ENCODE measurements at places on chromosomes 16 and 17.
A peak's percentile ranks its signal among the peaks of the same experiment; 100 is the strongest.

GRCh38 chr16:13835935-13836730 lies 83.8 kb upstream of the ERCC4 start:
- no peak for DNase-seq

DNA sequence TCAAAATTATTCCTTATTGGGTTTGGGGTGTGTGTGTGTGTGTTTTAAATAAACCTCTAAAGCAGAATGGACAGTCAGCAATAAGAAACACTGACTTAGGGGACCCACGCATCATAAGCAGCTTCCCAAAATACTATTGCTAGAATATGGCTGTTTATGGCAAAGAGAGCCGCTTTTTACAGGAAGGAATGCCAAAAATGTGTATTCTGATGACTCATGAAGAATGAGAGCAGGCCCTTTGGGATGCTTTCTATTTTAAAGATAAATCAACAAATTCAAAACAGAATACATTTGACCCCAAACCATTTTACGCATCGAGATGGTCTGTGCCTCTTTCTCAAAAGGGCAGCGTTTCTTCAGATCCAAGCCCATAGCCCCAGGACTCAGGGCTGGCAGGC lies 37.5 kb downstream of the ARHGAP17 start:
- DNase-seq: no peak

- no peak for DNase-seq
Measured at GRCh38 chr17:45743626-45744326, 40.3 kb upstream of the CRHR1 start.

GRCh38 chr17:74641224-74641957 lies 17.9 kb upstream of the CD300E start:
- no peak for DNase-seq

GRCh38 chr17:9959377-9959981 lies 54.4 kb upstream of the RCVRN start:
- DNase-seq: no peak

- DNase-seq: no peak
Measured at GRCh38 chr17:9003355-9004131, 17.8 kb upstream of the NTN1 start.

DNA sequence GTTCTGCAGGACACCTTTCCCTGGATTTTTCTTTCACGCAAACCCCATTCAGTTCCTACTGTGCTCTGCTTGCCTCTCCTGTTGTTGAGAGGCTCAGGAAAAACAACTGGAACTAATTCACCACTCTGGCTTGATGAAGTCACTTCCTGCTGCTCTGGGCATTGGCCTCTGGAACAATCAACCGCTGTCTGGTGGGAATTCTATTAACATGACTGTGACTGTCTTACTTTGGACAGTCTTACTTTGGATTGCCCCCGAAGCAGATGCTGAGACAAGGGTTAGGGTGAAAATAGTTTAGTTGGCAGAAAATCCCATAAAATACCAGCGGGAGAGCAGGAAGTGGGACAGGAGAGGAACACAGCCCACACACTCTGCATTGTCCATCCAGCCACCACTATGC lies 90.0 kb upstream of the HSBP1 start:
- DNase-seq: no peak

GRCh38 chr16:31008551-31008950 lies 1.9 kb downstream of the STX1B start:
- no peak for DNase-seq

GRCh38 chr16:48607056-48607825 lies 2.7 kb downstream of the N4BP1 start:
- no peak for DNase-seq

GRCh38 chr16:85029408-85029784 lies 1.8 kb downstream of the KIAA0513 start:
- DNase-seq: peak; percentile 30
